ENCODE measurements at places on chromosomes 7 and 10. TPM values are rescaled to one million over a fixed set of nuclear protein-coding genes. Genes with fewer than 3 reads are reported as not detected.

CYTH3 gene
- 20.8 TPM for total RNA-seq

GHRHR gene
- total RNA-seq, result not detected

DNA sequence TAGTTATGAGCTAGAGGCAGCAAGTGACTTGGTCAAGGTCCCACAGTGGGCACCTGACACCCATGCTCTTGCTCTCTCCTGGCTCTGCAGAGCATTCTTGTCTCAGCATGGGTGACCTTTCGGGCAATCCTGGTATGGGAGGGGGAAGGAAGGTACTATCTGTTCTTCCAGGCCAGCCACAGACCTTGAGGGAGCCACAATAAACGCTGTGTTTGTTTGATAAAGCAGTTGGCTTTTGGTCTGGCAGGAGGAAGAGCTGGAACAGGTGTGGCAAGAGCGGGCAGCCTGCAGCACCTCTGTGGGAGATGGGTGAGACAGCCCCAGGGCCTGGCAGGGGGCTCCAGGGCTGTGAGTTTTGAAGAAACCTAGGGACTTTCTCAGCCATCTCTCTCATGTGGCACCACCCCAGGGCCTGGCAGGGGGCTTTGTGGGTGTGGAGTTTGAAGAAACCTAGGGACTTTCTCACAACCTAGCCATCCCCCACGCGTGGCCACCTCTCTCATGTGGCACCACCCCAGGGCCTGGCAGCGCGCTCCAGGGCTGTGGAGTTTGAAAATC lies 11.4 kb downstream of the CLDN3 start:
- DNase-seq, result peak; percentile 36

DNA sequence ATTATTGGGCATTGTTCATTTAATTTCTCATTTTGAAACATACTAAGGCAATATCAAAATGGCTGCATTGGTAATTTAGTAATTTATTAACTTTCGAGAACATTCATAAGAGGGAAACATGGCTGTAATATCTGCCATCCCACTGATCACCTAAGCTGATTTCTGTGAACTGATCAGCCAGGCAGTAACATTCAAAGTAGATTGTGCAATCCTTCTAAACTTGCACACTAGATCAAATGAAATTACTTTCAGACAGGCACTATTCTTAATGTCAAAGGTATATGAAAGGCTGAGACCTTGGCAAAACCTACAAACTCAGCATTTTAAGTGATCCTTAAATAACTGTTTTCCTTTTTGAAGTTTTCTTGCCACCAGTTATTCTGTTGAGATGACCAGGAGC lies 290.7 kb downstream of the CACNA2D1 start:
- DNase-seq, result no peak

DNA sequence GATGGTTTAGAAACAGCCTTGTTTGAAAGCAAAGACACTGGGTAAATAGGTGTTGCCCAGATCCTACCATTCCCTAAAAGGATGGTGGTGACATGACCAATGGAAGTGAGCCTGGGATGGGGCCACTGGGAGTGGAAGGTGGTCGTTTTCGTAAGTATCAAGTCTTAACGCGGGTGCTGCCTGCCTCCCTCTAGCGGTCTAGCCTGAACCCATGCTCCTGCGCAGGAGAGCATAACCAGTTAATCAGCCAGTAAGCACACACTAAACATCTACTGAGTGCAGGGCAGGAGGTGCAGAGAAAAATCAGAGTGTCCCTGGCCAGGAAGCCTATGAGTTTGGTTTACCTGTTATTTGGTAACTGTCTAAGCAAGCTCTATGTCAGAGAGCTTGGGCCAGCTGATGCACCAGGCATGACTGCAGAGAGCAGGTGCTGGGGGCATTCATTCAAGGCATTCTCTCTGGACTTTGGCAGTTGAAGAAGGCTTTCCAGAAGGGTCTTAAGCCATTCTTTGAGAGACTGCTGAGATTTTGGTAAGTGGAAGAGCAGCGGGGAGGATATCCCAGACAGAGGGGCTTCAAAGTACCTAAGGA lies 930 bp downstream of the GARIN1A start:
- DNase-seq, result peak; percentile 37
